ENCODE measurements at places on chromosomes 7 and 10. TPM values are rescaled to one million over a fixed set of nuclear protein-coding genes. Genes with fewer than 3 reads are reported as not detected.

The LRRC72 gene
- total RNA-seq: not detected

The KIAA1217 gene
- total RNA-seq: 12.7 TPM

The CPED1 gene
- 2.8 TPM for total RNA-seq

The MPP7 gene
- total RNA-seq: 2.8 TPM

The CALHM3 gene
- total RNA-seq: not detected

The ZFAND2A gene
- 14.1 TPM for total RNA-seq

The ANXA8L1 gene
- total RNA-seq: not detected

The C10orf62 gene
- not detected for total RNA-seq

The GPRIN2 gene
- not detected for total RNA-seq

All from dermis lymphatic vessel endothelial cell (primary cell).